ENCODE measurements at places on chromosomes 2 and 18.

DNA sequence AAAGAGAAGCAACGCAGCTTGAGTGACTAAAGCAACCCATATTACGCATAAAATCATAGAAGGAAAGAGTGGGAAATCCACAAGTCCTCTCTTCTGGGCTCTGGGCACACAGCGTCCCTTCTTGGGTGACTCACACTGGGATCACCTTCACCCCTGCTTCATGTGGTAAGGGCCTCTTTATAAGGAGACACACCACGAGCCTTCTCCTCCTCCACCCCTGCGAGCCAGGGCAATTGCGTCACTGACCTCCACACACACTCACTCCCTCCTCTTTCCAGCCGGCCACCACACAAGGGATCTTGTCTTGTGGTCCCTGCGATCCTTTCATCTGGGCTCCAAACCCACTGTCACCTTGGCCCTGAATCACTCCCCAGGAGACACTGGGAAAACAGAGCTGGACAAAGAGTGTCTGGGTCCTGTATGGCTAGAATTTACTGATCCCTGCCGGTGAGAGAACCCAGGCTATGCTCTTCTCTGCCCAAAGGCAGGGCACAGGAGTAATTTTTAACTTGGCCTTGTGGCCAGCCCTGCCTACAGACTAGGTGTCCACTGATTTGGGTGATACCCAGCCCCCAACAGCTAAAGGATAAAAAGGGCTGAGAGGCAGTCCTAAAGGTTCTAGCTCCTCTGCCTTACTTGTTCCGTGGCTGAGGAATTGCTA, 35.3 kb downstream of the NHEJ1 start:
- no peak for DNase-seq

DNA sequence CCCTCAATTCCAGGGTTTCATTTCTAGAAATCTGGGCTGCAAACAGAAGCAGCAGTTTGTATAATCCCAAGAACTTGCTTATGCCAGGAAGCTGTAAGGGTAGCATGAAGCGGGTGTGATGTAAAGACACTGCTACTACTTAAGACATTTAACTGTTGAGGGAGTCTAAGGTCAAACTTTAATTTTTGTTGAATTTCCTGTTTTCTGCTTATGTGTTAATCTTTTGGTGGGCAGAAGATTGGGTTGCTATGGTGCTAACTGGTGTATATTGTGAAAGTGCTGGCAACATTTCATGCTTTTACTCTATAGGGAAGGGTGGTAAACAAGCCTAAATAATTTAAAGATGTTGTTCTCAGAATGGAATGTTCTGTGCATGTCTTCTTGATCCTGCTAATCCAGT, 2.7 kb downstream of the NCOA1 start:
- DNase-seq: no peak

- DNase-seq: no peak
These were observed 15.8 kb upstream of the RNU2-63P start for GRCh38 chr2:88032070-88032702.

DNA sequence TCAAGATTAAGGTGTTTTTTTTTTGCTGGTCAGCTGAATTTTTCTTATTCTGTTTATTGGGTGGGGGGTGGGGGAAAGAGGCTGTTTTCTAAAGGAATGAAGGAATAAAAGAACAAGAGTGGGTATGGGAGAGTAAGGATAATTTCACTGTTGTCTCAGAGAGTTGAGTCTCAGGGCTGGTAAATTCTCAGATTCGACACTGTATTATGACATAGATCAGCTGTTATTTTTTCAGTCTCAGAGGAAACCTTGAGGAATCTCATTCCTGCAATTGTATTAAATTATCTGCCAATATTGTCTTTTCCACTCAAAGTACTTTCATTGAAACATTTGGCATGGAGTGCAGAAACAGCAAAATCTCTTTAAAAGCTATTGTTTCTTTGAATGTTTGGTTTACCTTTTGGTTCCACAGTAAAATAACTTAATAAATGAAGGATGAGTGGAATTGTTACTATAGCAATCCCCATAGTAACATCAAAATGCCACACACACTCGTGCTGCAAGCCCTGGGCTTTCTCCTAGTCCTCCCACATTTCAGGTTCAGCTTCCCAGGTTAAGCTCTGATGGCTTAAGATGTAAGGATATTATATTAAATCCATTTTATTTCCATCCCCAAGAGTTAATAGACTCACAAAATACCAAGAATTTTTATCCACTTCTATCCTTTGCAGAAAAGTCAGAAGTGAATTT, 478.7 kb upstream of the TCF4 start:
- no peak for DNase-seq

GRCh38 chr2:7270011-7270431, 352.8 kb downstream of the RNF144A start:
- peak; percentile 97 for DNase-seq

GRCh38 chr2:56687169-56687568, 503.4 kb downstream of the CCDC85A start:
- DNase-seq: no peak

Data from COR-L47 (cell line).